Stimulated activated CD8-positive, alpha-beta memory T cell treated with anti-CD3 and anti-CD28 coated beads, Interleukin-7, amount 100 ng/mL, for 24 hours (primary cell): ENCODE measurements at places on chromosomes 12 and 14.

- DNase-seq: no peak
These were observed 329.7 kb downstream of the TMEM121 start for GRCh38 chr14:105855893-105856675.

GRCh38 chr12:114884575-114884974 lies 200.6 kb upstream of the TBX3 start:
- DNase-seq: no peak

- no peak for DNase-seq
These were observed 23.8 kb upstream of the STRAP start for GRCh38 chr12:15858353-15858752.

GRCh38 chr12:107079172-107080011 lies 14.0 kb downstream of the CRY1 start:
- DNase-seq: no peak

DNA sequence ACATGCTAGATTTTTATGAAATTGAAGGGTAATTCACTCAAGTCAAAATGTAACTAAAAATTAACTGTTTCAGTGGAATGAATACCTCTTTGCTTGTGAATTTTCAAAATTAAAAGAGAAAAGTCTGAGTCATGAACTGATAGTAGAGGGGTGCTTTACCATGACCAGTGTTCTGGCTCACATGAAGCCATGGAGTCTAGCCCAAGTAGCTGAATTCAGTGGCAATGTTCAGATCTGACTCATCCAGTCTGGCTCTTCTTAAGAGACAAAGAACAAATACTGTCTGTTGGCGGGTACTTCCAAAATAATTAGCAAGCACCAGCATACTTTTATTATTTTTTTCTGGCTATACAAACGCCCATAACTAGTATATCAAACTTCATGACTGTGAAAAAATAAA lies 366.3 kb upstream of the GARIN6 start:
- no peak for DNase-seq

- DNase-seq: no peak
These were observed 9.4 kb downstream of the AKT1 start for GRCh38 chr14:104786091-104786586.

DNA sequence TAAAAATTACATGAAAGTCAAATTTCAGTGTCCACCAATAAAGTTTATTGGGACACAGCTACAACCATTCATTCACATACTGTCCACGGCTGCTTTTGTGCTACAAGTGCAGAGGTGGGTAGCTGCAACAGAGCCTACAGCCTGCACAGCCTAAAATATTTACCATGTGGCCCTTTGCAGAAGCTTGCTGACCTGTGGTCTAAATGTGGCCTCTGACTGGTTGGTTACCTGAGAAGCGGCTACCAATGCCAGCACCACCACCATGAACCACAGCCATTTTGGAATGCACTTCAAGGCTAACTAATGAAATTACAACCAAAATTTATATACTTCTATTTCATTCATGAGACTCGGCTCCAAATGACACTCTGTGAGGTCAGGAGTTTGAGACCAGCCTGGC lies 58.6 kb downstream of the NT5DC3 start:
- DNase-seq: no peak

- no peak for DNase-seq
These were observed 34.2 kb upstream of the C14orf180 start for GRCh38 chr14:104545151-104545941.

GRCh38 chr12:15788233-15789219 lies 662 bp downstream of the EPS8 start:
- no peak for DNase-seq

DNA sequence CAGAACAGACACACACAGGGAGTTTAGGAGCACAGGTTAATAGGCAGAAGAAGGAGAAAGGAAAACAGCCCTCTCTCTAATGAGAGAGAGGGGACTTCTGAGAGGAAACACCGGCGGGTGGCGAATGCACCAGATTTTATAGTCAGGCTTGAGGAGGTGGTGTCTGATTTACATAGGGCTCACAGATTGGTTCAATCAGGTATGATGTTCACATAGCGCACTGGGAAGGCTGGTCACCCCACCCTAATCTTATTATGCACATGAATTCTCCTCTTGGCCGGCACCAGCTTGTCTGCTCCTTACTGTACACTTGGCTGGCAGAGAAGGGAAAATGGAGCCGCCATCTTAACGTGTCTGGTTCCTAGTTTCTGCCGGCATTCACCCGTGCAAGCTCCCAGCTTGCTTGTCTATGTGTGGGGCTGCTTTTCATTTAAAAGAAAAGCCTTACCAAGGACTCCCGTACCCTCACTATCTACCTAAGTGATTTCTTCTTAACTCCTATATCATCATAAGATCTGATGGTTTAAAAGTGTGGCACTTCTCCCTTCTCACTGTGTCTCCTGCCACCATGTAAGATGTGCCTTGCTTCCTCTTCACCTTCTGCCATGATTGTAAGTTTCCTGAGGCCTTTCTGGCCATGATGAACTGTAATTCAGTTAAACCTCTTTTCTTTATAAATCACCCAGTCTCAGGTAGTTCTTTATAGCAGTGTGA lies 15.1 kb downstream of the BCAT1 start:
- DNase-seq: no peak

DNA sequence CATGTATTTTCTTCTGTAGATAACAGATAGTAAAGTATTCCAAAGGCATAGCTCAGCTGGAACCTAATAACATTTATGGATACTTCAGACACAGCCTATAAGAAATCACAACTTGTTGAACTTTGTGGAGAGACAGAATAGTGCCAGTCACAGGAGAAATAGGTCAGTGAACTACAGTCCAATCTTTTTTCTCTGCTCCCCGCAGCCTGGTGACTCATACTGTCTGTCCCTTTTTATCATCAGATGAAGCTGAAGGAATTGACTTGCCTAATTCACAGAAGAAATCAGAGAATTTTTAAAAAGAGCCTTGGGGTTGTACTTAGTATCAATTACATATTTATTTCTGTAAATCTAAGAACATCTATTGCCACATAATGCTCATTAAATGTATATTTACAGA lies 222.3 kb downstream of the ALG10 start:
- DNase-seq: no peak

- DNase-seq: no peak
These were observed 6.0 kb downstream of the DMAC2L start for GRCh38 chr14:50318031-50318626.

- DNase-seq: no peak
These were observed 199.6 kb upstream of the TMEM260 start for GRCh38 chr14:56379956-56380355.

- DNase-seq: no peak
These were observed 171.1 kb upstream of the TMPO start for GRCh38 chr12:98344046-98344930.

DNA sequence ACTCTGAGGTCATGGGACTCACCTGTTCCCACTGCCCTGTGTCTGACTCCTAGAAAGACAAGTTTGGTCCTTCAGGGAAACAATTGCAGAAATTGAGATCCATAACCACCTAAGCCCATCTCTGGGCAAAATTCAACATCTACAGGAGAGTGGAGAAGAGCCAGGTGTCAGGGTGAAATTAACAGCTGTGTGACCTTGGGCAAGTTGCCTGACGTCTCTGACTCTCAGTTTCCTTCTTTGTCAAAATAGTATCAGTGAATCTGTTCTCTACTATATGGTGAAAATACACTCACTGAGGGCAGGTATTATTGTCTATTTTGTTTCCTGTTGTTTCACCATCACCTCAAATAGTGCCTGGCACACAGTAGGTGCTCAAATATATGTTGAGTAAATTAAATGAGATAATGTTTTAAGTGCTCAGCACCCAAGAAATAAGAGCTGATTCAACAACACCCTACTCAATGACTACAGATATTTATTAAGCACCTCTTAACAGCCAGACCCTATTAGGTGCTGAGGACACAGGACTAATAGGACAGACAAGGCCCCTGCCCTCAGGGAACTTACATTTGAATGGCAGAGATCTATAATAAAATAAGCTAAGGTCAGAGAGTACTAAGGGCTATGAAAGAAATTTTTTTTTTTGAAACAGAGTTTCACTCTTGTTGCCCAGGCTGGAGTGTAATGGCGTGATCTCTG lies 14.2 kb upstream of the IFT81 start:
- no peak for DNase-seq

DNA sequence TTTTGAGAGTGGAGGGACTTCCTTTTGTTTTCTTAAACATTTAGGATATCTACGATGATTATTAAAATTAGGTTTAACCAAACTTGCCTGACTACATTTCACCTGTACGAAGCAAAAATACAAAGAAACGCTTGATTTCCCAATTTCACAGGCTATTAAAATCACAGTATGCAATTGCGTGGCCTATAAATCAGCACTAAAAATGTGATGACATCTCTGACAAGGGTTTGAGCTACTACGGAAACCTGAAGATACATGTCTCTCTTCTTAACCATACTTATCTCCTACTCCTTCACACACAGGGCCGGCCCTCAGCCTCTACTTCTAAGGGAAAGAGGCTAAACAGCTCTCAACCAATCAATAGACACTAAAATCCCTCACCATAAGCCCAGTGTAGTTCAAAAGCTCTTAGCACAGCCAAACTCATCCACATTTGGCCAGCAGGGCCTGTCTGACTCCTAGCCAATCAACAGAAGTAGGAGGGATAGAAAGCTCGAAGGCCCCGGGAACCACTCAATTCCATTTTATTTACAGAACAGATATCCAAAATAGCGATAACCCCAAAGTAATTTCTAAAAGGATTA lies 137.3 kb downstream of the FOXN3 start:
- DNase-seq: no peak

DNA sequence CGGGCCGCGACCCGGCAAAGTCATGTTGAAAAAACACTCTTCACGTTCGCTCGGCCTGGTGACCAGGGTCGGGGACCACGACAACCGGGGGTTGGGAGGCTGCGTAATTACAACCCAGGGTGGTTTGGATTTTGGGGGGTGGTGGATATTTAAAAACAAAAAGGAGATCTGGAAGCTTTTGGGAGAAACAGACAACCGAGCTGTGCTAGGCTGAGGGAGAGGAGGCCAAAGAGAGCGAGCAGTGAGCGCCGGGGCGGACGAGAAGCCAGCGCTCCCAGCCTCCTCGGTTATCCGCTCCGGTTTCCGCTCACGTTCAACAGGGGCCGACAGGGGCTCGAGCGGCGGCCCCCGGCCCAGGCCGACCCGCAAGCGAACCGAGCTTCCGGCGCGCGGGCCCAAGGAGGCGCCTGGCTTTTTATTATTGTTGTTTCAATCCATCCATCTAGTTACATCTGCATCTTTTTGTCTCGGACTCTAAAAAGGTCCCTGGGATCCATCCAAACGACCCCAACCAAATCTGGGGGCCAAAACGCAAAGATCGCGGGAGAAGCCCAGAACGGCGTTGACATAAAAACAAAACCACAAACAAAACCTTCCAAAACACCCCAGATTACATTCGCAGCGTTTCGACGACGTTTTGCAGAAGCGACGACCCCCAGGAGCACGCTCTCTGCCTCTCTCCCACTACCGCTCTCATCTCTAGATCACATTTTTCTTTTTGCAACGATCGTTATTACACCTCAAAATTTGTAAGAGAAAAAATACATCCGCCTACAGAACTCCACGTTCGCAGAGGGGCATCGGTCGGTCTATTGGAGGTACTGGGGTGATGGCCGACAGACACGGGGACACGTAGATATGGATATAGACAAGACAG lies 771 bp downstream of the OTX2 start:
- DNase-seq: no peak

- no peak for DNase-seq
These were observed 79.5 kb downstream of the DAAM1 start for GRCh38 chr14:59268011-59268410.

- DNase-seq: no peak
These were observed 12.2 kb downstream of the FAIM2 start for GRCh38 chr12:49891476-49891875.

GRCh38 chr12:26642361-26642760 lies 190.6 kb downstream of the ITPR2 start:
- no peak for DNase-seq

DNA sequence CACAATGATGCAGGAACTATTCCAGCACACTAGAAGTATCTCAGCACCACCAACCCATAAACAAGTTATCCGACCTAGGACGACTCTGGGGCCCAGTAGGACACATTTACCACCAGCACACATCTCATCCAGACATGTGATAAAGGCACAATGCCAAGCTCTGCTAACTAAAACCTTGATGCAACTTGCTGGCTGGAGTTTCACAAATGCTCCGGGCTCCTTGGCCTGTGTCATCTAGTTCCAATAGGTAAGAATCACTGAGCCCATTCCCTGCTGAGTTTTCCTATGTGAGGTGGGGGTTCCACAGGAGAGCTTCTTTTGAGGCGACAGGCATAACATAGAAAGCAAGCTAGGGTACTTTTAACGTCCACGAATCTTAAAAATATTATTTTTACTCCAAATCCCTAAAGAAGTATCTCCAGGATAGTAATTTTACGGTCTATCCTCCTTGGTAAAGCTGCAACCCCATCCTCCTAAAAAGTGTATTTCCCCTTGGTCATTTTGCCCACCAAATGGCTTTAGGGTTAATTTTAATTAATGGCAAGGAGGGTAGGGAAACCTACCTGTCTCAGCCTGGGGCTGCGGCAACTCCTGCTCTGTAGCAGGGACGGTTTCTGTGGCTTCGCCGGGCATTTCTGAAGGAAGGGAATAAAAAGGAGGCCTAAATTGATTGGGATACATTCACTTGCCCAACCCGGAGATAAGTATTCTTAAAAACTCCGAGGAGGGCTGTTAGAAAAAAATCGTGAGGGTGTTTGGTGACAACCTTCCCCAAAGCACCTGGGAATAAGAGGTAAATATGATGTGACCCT lies 1.0 kb downstream of the NACA start:
- DNase-seq: no peak

- DNase-seq: no peak
These were observed 20.4 kb upstream of the AMN start for GRCh38 chr14:102902086-102902485.

- no peak for DNase-seq
These were observed 2.4 kb downstream of the VSX2 start for GRCh38 chr14:74241652-74242017.

GRCh38 chr14:78207414-78207813 lies 37.2 kb downstream of the NRXN3 start:
- no peak for DNase-seq

DNA sequence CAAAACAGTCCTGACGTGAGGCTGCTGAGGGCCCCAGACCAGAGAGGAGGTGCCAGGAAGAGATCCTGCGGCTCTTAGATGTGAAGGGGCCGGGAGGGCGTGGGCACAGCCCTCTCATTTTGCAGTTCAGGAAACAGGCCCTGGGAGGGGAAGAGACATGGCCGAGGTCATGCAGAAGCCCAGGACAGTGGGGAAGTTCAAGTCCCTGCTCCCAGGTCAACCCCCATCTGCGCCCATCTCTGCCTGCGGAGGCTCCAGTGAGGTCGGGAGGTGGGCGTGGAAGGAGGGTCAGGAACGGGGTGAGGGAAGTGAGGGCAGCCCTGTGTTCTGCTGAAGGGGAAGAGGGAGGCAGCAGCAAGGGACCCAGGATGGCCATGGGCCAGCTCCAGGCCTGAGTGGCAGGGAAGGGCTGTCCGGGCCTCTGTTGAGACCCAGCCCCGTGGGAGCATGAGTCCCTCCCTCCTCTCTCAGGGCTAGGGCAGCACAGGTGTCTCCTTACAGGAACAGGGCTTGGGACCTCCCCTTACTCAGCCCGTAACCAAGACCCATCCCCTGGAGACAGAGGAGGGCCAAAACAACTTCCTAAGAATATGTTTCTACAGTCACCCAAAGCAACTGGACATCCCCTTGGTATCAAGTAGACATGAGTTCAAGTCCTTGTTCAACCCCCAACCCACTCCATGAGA lies 90.8 kb downstream of the LGMN start:
- DNase-seq: no peak
